ENCODE measurements at places on chromosomes 4 and X. TPM values are rescaled to one million over a fixed set of nuclear protein-coding genes. Genes with fewer than 3 reads are reported as not detected.

Gene SH3BGRL
- 12.2 TPM for total RNA-seq

Gene ZCCHC12
- total RNA-seq = not detected

Gene MAGED4B
- not detected for total RNA-seq

Gene HSD17B13
- total RNA-seq = not detected

- no peak for DNase-seq
Observed at GRCh38 chrX:7614616-7615015, 228.4 kb upstream of the VCX start.

DNA sequence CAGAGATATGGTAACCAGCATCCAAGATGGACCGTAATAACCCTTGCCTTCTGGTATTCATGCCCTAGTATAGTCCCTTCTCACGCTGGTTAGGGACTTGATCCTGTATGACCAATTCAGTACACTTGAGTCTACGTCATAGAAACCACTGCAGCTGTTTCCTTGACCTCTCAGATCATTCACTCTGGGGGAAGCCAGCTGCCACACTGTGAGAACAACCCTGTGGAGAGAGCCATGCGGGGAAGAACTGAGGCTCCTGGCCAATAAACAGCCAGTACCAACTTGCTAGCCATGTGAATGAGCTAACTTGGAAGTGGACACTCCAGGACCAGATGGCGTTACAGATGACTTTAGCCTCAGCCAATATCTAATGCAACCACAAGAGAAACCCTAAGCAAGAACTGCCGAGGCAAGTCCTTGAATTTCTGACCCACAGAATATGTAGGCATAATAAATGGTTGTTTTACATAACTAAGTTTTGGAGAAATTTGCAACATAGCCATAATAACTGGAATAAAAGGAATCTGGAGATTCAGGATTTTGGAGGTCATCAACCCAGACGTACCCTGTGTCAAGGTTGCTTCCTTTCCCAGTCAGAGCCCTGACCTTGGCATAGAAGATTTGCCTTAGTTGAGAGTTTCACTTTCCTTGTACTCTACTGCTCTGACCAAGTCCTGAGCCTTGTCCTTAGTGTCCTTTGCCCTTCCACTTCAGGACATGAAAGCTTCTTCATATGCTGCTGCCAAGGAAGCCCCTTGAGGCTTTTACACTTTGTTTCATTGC lies 87.3 kb upstream of the ZNF81 start:
- no peak for DNase-seq

DNA sequence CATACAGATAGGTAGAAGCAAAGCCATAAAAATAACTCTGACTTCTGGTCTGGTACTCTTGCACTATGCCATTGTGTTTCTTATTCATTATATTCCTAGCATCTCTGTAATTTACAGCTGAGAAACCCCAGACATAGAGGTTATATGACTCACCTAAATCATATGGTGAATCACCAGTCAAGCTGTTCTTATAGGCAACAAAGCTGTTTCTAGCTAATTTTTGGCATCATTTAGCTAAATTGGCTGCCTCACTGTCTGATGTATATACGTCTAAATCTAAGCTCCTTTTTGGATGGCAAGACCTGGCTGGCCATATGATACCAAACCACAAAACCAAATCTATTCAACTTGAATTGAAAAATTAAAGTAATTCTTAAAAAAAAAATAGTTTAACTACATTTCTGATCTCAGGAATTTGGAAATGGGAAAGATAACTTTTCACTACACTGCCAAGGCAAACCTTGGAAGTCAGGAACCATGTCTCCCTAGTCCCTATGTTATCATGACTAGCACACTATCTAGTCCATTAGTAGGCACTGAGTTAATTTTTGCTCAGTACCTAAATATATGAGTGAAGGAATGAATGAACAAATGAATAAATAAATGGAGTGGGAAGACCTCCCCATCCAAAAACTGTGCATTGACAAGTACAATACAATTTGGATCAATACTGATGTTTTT lies 41.3 kb upstream of the STAG2 start:
- no peak for DNase-seq

GRCh38 chrX:126552313-126553022 lies at the start of gene DCAF12L1:
TSS of gene DCAF12L1 (minus strand) at chrX:126552814. CDS start at chrX:126552608, 206 bp downstream.
- DNase-seq = no peak

DNA sequence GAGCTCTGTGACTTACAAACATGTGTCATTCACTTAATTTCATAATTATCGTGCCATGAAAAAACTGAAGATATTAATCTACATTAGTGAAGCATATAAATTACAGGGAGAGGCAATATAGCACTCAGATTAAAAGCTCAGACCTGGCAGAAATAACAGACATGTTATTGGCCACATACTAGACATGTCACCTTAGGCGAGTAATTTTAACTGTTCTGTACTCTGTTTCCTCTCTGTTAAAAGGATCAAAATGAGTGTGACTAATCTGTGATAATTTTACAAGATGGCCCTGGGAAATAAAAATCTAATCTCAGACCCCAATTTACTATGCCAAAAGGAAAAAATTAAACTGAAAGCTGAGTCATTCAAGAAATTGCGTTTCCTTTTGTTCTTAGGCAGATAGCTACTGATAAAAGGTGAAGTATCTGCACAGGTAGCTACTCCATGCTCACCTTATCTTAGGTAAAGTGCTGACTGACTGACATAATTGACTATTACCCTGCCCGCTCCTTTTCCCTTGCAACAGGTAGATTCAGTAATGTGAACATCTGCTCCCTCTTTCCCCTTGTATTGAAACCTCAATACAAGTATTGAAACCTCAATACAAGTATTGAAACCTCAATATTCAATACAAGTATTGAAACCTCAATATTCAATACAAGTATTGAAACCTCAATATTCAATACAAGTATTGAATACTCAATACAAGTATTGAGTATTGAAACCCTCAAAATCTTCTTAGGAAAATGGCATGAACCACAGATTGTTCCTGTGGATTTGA lies 33.2 kb downstream of the RELL1 start:
- DNase-seq = no peak

- no peak for DNase-seq
Observed at GRCh38 chrX:107721318-107721717, 54.3 kb downstream of the TSC22D3 start.

- DNase-seq = no peak
Observed at GRCh38 chr4:80171251-80171650, 26.1 kb upstream of the PRDM8 start.

DNA sequence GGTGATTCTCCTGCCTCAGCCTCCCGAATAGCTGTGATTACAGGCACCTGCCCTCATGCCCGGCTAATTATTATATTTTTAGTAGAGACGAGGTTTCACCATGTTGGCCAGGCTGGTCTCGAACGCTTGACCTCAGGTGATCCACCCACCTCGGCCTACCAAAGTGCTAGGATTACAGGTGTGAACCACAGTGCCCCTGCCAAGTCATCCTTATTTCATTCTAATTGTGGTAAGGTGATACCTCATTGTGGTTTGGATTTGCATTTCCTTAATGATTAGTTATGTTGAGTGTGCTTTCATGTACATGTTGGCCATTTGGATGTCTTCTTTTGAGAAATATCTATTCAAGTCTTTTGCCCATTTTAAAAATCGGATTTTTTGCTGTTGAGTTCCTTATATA lies 93.0 kb downstream of the USP9X start:
- DNase-seq = no peak

DNA sequence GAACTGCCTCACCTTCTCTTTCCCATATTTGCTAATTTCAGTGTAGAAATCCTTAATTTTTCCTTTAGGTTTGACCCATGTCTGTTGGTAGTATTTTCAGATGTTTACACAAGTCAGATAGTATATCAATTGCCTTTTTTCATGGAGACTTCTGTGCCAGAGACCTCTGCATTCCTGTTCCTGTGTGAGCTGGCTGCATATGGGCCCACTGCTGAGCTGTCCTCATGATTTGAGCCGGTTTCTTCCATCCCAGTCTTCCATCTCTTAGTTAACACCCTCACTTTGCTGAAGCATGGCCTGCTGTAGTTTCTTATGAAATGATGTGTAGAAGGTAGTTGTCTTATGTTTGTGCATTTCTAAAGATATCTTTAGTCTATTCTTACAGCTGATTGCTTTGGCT lies 40.0 kb downstream of the CDS1 start:
- no peak for DNase-seq

- DNase-seq = no peak
Observed at GRCh38 chr4:151313306-151314009, 11.9 kb downstream of the SH3D19 start.
